RWPE1 (cell line): ENCODE measurements at places on chromosomes 6 and 20.

DNA sequence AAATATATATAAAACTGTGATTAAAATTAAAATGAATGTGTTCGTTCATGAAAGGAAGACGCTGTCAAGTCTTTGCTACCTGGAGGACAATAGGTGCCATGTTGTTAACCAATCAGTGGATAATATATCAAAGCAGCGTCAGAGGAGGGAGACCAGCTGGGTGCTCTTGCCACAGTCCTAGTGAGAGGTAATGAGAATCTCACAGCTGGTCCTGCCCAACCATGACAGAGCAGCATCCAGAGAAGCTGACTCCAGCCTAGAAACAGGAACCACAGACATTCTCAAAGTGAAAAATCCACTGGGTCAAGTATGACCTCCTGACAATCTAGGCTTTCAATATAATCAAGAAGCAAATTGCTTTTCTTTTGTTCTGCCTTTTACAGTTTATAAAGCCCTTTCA, 94.5 kb upstream of the LRFN2 start:
- DNase-seq = no peak

DNA sequence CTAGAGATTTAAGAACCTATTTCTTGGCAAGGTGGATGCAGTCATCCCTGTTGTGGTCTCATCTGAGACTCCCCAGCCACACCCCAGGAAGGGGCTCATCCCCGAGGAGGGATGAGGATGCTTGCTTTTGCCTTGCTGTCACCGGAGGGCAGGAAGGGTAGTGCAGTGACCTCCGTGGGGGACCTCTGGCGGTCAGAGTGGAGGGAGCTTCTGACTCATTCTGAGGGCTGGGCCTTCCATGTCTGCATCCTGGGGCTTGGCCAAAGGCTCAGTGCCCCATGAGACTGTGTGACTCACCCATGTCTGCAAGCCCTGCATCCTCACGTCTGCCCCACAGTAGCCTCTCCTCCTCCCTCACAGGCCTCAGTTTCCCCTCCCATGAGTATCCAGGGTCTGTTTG, 38.7 kb downstream of the UQCC2 start:
- peak; percentile 73 for DNase-seq

DNA sequence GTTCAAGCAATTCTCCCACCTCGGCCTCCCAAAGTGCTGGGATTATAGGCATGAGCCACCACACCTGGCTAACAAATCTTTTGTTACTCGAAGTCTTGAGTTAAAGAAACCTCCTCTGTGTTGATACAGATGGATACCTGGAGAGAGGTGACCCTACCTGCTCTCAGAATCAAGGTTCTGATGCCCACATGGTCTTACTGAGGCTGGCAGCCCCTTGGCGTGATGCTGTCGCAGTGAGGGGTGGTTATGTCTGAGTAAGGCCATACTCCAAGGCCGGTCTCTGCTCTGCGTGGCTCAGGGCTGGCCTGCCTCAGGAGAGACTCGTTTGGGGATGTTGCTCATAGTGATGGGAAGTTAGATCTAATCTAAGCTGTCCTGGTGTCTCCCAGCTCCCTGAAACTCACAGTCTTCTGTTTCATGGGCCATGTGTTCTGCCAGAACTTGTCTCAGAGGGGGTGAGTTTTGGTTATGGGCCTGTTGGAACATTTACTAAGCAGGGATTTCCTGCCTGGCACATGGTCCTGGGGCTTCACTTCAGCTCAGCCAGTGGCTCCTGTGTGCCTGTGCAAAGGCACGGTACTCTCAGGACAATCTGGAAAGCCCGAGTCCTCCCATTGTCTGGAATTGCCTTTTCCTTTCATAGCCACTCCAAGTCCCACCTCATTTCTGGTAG, 17.5 kb upstream of the TRAF3IP2 start:
- no peak for DNase-seq

- no peak for DNase-seq
Measured at GRCh38 chr6:1712451-1712850, 102.7 kb downstream of the FOXC1 start.

- no peak for DNase-seq
Measured at GRCh38 chr6:125031385-125031784, 69.1 kb downstream of the RNF217 start.

- DNase-seq = no peak
Measured at GRCh38 chr6:37515712-37516075, 16.0 kb upstream of the CCDC167 start.

- DNase-seq = peak; percentile 31
Measured at GRCh38 chr6:157068691-157069324, 254.5 kb downstream of the TMEM242 start.

DNA sequence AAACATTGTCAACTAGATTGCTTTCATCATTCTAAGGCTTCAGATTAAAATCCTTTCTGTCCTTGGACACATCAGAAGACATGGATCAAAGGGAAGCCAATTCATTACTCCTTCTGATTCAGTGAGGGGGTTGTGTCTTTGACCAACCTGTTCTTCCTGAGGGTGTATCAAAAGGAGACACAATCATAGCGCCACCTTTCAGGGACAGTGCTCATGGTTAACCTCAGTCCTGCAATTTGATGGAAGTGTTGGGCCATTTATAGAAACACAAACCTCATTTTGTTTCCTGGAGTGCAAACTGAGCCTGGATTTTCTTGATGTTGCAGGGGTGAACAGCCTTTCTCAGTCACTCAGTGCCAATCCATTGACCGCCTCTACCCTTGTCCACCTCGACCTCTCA, 163.9 kb upstream of the SCGN start:
- DNase-seq = no peak

DNA sequence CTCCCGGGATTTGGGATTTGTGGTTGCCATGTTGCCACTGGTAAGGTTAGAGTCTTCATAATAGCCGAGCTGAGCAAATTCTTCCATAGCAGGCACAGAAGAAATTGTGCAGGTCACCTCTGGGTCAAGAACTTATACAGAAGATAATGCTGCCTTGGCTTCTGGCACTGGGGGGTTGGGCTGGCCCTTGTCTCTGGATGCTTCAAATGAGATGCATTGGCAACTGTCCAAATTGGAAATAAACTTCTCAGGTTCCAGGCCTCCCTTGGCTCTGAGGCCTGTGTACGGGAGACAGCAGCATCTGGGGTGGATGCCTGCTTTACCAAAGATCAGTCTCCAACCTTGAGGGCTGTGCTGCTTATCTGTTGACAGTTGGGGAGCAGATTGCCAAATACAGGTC, 26.2 kb downstream of the MYO6 start:
- DNase-seq = no peak

DNA sequence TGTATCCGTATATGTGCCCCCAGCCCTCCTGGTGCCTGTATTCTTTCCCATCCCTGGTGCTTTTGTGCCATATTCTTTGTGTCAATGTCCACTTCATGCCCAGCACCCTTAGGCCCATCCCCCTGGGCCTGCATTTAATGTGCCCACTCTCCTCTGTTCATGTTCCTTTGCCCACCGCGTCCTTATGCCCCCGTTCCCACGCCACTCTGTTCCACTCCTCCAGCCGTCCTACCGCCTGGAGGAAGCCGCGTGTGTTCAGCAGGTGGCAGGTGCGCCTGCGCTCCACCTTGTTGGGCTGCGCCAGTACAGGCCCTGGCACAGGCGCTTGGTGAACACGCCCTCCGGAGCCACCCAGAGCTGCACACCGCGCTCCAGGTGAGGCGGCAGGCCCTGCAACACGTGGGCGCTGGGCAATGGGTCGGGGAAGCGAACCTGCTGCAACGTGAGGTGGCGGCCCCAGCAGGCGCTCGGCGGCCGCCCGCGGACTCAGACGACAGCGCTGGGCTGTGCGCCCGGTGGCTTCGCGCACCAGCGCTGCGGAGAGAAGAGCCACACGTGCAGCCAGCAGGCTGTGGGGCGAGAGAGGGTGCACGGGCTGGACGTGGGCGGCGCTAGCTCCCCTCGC, 4.0 kb upstream of the FOXS1 start:
- DNase-seq = no peak

DNA sequence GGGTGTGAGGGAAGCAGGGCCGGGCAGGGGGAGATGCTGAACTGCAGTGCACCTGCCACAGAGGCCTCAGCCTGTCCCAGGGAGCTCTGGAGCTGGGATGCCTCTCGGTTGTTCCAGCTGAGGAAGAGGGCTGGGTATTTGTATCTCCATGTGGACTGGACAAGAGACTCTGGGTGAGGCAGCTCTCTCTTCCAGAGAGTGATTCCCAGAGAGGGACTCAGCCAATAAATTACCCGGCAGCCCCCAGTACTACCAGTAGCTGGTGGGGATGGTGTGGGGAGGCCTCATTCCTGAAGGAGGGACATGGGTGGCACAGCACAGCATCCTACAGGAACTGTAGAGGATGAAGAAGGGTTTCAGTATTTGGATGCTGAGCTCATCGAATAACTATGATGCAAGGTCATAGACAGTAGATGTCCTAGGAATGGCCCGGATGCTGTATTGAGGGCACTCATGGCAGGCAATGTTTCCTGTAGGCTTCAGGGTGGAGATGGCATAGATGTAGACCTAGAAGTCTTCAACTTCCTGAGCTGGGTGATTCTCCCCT, 1.4 kb downstream of the FGD2 start:
- no peak for DNase-seq

GRCh38 chr20:58790454-58790853, 60.2 kb downstream of the GNAS-AS1 start:
- DNase-seq = peak; percentile 31

GRCh38 chr20:35237486-35237885, 11.0 kb downstream of the MMP24 start:
- DNase-seq = no peak

- DNase-seq = peak; percentile 86
Measured at GRCh38 chr6:84836366-84836765, 72.0 kb upstream of the TBX18 start.

- no peak for DNase-seq
Measured at GRCh38 chr6:80969439-80969838, 783.0 kb downstream of the TENT5A start.

DNA sequence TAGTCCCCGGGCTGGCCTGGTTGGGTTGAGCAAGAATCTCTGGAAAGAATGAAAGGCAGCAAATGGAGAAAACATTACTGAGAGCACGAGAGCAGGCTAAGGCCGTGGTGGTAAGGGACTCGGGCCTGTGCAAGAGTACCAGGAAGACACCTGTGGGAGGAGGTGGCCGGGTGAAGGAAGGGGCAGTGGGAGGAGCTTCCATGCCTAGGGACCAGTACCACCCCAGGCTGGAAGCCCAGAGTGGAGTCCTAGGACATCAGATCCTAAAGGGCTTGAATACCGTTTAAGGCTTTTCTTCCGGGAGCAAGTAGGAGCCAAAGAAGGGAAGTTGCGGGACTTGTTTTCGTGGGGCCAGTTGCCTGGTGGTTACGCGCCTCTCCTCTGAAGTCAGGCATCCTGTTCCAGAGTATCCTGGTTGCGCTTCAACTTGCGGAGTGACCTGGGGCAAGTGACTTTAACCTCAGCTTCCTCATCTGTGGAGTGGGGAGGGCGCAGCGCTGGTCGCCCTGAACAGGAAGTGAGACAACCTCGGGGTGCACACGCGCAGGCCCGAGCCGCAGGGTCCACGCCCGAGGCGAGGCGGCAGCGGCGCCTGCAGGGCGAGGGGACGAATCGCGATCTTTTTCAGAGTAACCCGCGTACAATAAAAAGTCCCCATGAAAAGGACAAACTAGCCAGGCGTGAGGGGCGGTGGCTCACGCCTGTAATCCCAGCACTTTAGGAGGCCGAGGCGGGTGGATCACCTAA, 1.1 kb upstream of the TPD52L2 start:
- DNase-seq = peak; percentile 78

GRCh38 chr6:126067073-126067472, 80.7 kb downstream of the TRMT11 start:
- DNase-seq = no peak
